ENCODE measurements at places on chromosomes 11 and 22.

- DNase-seq: no peak
Observed at GRCh38 chr11:106457727-106458126, 380.3 kb downstream of the AASDHPPT start.

GRCh38 chr22:39567135-39567946 is 3.2 kb upstream of the CACNA1I start:
- no peak for DNase-seq

DNA sequence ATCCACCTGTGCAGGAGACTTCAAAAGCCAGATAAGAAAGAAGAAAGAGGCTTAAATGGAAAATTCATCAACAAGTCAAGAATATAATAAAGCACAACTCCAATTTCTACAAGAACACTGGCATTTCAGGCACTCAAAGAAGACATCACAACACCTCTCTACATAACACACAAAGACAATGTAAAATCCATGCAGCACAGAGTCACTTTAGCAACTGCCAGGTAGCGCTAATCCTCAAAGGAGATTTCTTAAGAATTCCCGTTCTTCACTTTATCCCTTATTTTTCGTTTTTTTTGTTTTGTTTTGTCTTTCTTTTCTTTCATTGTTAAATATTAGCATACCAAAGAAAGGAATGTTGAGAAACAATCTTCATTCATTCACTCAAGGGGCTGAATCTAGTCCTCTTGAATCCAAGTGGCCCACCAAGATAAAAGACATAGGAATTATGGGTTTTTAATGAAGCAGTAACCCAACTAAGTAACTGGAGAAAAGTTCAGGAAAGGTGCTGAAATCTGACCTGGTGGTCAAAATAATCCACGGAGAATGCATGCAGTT is 95.0 kb downstream of the CADM1 start:
- no peak for DNase-seq

- no peak for DNase-seq
Observed at GRCh38 chr11:117859061-117859460, 17.4 kb downstream of the FXYD6 start.

DNA sequence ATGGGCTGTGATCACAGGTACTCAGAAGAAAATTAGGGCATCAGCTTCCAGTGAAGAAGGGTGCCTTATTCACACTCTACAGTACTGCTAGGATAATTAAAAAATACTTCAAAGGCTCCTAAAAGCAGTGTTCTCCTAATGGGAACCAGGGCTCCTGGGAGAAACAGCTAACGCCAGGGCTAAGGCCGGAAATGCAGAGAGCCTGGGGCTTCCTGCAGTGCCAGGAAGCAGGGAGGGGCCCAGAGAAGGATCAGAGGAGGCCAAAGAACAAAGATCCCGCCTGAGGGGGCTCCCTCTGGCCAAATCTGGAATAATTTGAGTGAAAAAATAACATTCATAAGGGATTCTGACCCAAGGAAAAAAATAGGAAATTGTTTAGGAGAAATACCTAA is 27.5 kb downstream of the TOLLIP start:
- DNase-seq: no peak

- no peak for DNase-seq
Observed at GRCh38 chr22:24421428-24421931, 5.9 kb upstream of the ADORA2A start.

GRCh38 chr11:87473174-87473573 is 435.4 kb downstream of the TMEM135 start:
- no peak for DNase-seq

DNA sequence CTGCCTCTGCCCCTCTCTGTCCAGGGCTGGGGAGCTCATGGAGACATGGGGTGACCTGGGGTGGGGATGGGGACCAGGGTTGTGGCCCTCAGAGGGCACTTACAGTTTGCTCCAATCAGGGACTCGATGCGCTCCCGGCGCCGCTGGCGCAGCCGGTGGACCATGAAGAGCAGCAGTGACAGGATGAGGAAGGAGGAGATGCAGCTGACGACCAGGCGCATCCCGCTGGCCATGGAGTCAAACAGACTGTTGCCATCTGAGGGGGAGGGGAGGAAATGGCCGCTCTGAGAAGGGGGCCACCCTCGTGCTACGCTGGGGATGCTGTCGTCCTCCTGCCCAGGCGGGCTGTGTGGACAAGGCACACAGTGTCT is 80.5 kb downstream of the DGCR2 start:
- no peak for DNase-seq

- no peak for DNase-seq
Observed at GRCh38 chr22:29342577-29343312, 27.2 kb upstream of the RASL10A start.

DNA sequence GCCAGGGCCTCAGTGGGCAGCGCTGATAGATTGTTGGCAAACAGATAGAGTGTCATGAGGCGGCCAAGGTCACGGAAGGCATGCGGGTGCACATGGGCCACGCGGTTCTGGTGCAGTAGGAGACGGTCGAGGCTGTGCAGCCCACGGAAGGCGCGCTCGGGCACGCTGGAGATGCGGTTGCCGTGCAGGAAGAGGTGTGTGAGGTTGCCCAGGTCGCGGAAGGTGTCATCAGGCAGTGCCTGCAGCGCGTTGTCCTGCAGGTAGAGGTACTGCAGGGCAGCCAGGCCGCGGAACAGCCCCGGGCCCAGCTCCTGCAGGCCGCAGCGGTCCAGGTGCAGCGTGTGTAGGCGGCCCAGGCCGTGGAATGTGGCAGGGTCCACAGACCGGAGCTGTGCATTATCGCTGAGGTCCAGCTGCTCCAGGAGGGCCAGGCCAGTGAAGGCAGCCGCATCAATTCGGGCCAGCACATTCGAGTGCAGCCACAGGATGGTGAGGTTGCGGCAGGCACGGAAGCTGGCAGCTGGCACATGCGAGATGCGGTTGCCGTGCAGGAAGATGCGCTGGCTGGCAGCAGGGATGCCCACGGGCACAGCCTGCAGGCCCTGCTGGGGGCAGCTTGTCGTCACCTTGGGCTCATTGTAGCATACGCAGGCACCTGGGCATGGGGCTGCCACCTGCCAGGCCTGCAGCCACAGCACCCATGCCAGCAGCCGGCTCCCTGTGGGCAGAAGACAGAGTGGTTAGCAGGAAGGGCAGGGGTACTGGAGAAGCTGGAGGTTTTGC is 25.5 kb downstream of the RTN4R start:
- no peak for DNase-seq

DNA sequence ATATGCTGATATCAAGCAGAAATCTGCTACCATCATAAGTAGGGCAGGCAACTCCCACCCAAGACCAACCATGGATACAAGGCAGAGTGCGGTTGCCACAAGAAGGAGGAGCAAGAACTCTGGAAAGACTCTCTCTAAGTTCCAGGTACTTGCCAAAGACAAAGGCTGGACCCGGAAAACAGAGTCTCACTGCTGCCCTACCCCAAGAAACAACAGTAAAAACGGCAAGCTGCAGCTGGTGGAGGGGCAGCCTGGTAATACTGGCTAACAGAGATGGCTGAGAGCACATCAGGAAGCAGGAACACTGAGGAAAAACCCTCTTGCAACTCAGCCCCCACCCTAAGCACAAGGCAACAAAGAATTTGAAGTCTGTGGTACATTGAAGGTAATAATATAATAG is 27.7 kb upstream of the NXPE2 start:
- DNase-seq: no peak
